ENCODE measurements at places on chromosomes 2 and 18.

- no peak for DNase-seq
These were observed 47.7 kb downstream of the RAPGEF4 start for GRCh38 chr2:172783165-172783898.

GRCh38 chr18:51342815-51343214 lies 145.3 kb upstream of the MEX3C start:
- DNase-seq = no peak

- no peak for DNase-seq
These were observed 79.3 kb upstream of the SCN7A start for GRCh38 chr2:166573391-166573790.

DNA sequence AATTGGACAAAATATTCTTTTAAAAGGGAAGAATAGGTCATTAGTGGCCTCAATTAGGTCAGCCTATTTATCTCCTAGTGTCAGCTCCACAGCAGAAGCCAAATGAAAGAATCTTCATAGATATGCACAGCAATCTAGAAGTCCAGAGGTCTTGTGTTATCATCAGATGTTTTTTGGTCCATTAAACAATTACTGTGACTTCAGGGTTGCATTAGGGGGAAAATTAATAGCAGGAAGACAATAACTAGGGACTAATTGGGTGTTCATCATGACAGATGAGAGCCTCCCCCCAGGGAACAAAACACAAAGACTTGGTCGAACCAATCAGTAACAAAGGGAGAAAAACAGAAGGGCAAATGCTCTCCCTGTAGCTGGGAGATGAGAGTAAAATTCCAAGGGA lies 264.7 kb downstream of the PTH2R start:
- DNase-seq = no peak

- DNase-seq = no peak
These were observed 585.4 kb upstream of the ID2 start for GRCh38 chr2:8096484-8096883.

DNA sequence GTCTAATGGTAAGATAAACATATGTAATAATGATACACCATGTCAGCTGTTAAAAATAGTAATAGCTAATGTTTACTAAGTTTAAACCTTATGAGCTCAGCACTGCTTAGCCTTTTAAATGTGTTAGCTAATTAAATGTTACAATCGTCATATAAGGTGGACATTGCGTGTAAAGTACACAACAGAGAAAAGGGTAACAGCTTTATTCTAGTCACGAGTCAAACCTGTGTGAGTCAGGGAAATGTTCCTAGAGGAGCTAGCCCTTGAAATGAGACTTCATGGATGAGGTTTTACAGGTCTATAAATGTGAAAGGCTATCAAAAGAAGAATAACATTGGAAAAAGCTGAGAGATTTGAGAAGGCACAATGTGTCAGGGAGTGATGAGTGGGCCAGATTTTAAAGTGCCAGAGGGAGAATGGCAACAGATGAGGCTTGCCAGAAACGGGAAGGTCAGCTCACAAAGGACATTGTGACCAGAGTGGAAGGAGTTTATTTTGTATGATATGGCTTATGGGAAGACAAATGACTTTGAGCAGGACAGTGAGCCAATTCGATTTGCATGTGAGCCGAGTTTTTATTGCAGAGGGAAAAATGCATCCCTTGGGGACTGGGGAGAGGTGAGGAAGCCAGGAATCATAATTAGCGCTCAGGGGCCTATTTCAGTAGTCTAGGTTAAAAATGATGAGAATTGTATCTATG lies 276.3 kb downstream of the CTNNA2 start:
- DNase-seq = no peak

DNA sequence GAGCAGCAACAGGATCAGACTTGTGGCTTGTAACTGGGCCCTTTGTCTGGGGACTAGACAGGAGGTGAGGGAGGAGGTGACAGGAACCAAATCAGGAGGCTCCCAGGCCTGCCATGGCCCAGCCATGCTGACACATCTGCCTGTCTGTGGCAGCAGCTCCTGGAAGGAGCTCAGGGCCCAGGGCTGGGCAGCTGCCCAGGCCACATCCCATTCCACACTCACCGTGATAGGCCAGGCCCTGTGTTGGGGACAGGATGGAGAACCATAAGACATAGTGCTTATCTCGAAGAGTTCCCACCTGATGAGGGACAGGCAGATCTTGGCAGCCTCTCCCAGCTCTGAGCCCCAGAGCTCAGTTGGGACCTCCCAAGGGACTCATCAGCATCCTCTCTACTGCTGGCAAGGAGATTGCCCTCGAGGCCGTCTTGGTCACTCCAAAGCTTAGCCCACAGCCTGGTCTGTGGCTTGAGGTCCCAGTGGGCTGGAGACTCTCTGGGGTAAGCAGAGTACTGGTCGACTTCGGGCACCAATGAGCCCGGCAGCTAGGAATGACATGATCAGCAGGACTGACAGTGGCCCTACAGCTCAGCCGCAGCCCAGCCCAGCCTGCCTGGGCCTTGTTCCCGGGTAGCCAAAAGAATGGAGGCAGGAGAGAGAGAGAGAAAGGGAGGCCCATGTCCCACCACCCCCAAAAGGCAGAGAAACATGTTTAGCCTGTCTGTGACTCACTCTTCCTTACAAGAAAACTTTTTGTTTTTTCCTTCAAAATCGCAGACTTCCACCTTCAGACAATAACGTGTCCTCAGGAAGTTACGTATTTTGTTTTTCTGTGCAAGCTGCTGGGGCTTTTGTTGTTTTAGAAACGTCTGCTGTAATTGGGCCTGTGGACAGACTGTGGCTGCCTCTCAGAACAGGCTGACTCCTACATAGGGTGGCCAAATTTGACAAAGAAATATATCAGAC lies 82.1 kb downstream of the HS1BP3 start:
- no peak for DNase-seq

DNA sequence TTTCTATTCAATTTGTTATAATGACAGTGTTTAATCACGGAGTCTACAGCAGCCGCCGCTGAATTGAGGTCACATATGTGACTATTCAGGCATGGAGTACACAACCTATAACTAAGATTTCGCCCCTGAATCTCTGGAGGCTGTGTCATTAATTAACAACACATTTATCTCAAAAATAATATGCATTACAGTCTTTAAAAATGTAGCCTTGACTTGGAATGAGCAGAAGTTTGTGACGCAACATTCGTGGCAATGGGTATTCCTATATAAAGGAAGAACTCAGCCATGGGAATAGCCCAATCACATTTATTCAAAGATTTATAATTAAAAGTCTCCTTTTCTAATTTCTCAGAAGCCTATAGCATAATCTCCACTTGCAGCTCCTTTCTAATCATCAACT lies 60.6 kb upstream of the LYPD1 start:
- DNase-seq = no peak

- no peak for DNase-seq
These were observed 90.9 kb downstream of the SETBP1 start for GRCh38 chr18:44771572-44771955.

DNA sequence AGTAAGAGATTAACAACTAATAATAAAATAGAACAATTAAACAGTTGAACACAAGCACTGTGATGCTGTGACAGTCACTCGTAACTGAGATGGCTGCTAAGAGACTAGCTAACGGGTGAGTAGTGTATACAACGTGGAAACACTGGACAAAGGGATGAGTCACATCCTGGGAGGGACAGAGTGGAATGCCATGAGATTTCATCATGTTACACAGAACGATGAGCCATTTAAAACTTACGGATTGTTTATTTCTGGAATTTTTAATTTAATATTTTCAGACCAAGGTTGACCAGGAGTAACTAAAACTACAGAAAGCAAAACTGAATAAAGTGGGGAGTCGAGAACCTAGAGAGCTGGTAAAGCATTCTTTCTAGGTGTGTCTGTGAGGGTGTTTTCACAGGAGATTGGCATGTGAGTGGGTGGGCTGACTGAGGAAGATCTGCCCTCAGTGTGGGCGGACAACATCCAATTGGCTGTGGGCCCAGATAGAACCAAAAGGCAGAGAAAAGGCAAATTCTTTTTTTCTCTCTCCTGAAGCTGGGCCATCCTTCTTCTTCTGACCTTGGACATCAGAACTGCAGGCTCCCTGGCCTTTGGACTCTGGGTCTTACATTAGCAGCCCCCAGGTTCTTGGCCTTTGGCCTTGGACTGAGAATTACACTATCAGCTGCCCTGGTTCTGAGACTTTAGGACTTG lies 14.6 kb downstream of the TMSB10 start:
- DNase-seq = no peak

- no peak for DNase-seq
These were observed 163.4 kb downstream of the INHBB start for GRCh38 chr2:120509213-120509815.

DNA sequence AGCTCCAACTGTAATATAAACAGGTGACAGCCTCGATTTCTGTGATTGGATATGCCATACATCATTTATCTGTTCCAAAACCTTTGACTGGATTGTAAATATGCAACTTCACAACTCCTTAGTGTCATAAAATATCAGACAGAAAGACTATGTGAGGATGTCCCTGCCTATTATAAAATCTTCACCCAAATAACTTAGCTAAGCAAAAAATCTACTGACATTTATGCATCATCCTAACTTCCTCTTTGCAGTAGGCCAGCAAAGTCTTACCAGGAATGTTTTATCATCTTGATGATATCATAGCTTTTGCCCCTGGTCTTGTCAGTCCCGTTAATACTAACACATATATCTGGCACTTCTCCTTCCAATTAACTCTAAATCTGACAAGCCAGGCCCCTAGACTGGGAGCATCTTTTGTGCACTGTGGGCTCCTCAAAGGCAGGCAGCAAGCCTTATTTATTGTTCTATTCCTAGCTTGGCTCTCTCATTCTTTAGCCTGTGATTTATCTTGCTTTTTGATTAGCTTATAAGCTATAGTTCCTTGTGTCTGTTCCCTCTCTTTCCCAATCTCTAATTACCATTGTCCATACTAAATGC lies 356.5 kb upstream of the HNMT start:
- no peak for DNase-seq

DNA sequence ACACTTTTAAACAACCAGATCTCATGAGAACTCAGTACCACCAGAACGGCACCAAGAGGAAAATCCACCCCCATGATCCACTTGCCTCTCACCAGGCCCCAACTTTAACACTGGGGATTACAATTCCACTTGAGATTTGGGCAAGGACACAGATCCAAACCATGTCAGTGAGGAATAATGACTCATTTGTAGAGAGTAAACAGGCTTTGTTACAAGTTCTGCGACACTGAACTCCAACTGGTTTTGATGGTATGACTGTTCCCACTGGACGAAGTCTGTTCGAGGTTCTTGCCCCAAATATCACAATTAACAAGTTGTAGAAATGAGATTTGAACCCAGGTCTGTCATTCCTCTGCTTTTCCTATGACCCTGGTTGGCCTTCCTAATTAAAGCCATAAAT lies 718.1 kb upstream of the ID2 start:
- DNase-seq = no peak

GRCh38 chr2:23291239-23291638 lies 93.7 kb upstream of the KLHL29 start:
- no peak for DNase-seq

DNA sequence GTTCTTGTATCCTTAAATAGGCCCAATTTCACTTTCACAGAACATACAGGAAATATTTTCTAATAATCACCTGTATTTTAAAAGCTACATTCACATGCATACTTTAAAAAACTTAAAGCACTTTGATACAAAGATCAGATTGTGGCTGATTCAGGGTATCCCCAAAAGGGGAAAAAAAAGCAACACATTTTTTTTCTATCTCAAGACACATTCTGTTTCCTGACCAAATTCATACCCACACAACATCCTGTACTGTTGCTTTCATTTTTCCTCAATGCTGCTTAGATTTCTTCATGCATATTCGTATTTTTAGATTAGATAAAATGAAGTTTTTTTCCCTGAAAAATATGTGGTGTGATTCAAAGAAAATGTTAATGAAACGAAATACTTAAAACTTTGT lies 122.5 kb downstream of the TMEFF2 start:
- no peak for DNase-seq

GRCh38 chr2:66306483-66306882 lies 128.4 kb upstream of the MEIS1 start:
- DNase-seq = no peak

All from activated CD8-positive, alpha-beta memory T cell treated with anti-CD3 and anti-CD28 coated beads for 1 hour (primary cell).